ENCODE measurements at places on chromosomes 6 and 20.

GRCh38 chr6:35027807-35028206 is 113.3 kb downstream of the TCP11 start:
- DNase-seq: no peak

- no peak for DNase-seq
These were observed 120.1 kb upstream of the TIAM2 start for GRCh38 chr6:154874773-154875592.

GRCh38 chr6:25623065-25623464 is 28.9 kb upstream of the SCGN start:
- no peak for DNase-seq

GRCh38 chr20:19374216-19374615 is 161.8 kb downstream of the SLC24A3 start:
- no peak for DNase-seq

- DNase-seq: no peak
These were observed 22.5 kb upstream of the GFRAL start for GRCh38 chr6:55304747-55305146.

DNA sequence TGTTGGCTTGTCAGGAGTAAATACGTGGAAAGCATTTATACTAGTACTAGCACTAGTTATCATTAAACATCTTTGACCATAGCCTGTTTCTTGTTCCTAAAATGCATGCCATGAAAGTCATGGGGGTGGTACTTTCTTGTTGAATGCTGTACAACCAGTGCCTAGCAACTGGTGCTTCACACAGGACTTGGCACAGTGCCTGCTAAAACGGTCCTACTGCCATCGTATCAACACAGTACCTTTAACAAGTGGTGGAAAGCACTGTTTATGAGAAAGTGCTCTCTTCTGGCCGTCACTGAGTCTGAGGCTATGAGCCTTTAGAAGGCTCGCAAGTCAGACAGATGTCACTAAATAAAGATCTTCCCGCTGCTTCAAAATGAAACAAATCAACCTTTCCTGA is 21.6 kb downstream of the ZNFX1 start:
- DNase-seq: no peak

DNA sequence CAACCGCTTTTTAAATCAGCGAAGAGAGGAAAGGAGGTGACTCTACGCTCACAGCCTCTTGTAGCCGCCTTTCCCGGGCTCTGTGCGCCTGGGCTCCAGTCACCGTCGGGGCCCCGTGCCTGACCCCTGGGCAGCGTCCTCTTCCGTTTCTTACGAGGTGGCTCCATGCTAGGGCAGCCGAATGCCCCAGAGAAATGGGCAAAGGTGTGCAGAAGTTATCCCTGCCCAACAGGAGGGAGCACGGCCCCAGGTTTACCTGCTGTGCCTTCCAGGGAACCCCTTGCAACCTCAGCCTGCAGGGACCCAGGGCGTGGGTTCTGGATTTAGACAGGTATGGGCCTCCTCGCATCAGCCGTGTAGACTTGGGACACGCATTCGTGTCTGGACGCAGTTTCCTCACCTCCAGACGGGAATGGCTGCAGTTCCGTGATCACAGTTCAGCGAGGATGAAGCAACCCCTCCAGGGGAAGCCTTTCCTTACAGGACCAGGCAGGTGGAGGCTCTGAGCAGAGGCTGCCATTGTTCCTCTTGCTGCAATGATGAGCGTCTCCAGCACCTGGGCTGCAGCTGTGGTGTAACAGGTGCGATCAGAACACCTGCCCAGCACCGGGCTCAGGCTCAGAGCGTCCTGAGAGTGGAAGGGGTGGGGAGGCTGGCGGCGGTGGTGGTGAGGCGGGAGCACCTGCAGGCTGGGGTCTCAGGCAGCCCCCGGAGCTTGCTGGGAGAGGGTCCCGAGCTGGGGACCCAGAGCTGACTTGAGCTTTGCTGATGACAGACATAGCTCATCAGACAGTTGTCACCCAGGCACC is 81.3 kb upstream of the BHLHE23 start:
- DNase-seq: no peak

- DNase-seq: no peak
These were observed 322.0 kb upstream of the HTR1E start for GRCh38 chr6:86615299-86615698.
